ENCODE measurements at places on chromosomes 16 and 17.

DNA sequence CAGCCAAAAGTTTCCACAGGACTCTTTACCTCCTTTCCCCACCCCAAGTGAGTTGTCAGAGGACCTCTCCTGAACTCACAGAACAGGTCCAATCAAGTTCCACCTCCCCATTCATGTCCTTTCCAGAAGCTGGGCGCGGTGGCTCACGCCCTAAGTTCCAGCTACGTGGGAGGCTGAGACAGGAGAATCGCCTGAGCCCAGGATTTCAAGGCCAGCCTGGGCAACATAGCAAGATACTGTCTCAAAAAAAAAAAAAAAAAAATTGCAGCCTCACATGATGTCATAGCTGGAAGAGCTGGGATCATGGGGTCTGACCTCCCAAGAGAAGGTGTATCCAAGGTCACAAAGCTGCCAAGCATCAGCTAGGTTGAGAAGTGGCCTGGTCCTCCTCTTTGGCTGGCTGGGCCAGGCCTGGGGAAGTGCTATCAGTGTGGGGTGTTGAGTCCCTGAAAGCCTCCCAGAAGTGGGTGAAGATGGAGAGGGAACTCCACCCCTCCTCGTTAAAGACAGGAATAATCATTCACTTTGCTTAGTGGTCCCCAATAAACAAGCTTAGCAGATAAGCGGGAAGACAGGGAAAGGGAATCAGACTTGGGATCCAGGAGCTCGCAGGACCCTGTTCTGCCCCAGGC lies 5.5 kb upstream of the MNT start:
- no peak for DNase-seq

- no peak for DNase-seq
These were observed 1554.6 kb downstream of the CDH8 start for GRCh38 chr16:60481591-60481990.

- no peak for DNase-seq
These were observed 271.3 kb downstream of the PARN start for GRCh38 chr16:14358697-14359305.

- no peak for DNase-seq
These were observed 26.2 kb downstream of the ENDOV start for GRCh38 chr17:80441133-80441578.

DNA sequence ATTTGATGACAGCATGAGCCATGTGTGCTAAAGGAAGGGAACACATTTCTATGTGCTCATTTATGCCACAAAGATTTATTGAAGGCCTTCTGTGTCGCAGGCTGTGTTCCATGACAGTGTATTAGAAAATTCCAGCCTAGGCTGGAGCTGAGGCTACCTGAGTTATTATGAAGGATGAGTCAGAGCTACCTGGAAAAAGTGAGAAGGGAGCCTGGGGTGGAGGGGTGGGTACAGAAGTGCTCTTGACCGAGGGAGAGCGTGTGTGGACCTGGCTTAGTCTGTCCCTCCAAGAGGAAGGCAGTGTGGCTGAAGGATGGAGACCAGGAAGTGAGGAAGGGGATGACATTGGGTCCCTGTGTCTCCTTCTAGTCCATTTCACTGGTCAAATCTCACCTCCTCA lies 98.3 kb downstream of the N4BP1 start:
- no peak for DNase-seq

DNA sequence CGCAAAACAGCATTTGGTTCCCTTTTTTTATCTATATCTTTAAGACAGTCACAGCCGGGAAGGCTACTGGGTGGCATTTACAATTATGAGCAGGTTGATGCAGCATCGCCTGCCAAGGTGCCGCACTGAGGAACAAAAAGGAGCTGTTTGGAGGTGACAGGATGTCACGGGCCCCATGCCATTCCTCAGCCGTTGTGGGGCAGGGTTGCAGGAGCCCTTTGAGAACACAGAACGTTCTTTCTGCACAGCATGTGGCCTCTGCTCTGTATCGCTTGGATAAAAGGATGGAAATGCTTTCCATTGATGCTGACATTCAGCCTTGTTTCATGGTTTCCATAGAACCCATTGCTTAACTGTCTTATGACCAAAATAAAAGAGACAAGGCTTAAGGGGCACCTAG lies 141.9 kb upstream of the CDH5 start:
- DNase-seq, result no peak

DNA sequence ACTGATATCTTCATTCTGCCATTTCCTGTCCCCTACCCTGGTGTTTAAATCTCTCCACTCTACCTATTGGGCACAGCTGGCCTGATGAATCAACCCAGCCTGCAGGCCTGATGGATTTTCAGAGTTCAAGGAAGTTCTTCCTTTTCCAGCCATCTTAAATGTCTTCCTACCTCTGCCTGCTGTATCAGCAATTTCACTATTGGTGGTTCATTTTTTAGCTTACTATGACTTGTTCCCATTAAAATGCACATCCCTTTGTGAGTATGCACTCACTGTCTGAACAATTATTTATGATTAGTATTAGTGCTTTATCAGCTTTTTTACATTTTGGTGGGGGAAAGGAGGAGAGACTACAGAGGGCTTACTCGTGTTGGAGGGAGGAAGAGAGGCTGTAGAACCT lies 48.6 kb upstream of the CRHR1 start:
- DNase-seq, result no peak

DNA sequence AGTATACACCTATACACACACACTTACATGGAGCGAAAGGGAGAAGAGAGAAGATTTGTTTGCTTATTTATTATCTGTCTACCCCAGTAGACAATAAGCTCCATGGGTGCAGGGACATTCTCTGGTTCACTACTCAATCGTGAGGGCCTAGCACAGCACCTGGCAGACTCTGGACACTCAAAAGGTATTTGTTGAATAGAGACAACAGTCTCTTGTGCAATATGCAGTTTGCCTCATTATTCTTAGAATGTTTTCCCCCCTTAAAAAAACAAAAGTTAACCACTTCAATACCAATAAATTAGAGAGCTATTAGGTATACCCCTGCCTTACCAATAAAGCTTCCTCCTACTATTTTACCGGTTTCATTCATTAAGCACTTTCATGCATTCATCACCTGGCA lies 2.0 kb downstream of the AKAP10 start:
- no peak for DNase-seq

- no peak for DNase-seq
These were observed 147.4 kb downstream of the CA10 start for GRCh38 chr17:52011064-52011463.

GRCh38 chr17:6551356-6551755 lies 5.0 kb downstream of the PITPNM3 start:
- no peak for DNase-seq

- DNase-seq, result no peak
These were observed 13.5 kb upstream of the LHX1 start for GRCh38 chr17:36923814-36924221.

GRCh38 chr16:57239107-57239506 lies 6.0 kb upstream of the ARL2BP start:
- DNase-seq, result no peak

GRCh38 chr16:9002042-9002441 lies 38.3 kb upstream of the USP7 start:
- no peak for DNase-seq

DNA sequence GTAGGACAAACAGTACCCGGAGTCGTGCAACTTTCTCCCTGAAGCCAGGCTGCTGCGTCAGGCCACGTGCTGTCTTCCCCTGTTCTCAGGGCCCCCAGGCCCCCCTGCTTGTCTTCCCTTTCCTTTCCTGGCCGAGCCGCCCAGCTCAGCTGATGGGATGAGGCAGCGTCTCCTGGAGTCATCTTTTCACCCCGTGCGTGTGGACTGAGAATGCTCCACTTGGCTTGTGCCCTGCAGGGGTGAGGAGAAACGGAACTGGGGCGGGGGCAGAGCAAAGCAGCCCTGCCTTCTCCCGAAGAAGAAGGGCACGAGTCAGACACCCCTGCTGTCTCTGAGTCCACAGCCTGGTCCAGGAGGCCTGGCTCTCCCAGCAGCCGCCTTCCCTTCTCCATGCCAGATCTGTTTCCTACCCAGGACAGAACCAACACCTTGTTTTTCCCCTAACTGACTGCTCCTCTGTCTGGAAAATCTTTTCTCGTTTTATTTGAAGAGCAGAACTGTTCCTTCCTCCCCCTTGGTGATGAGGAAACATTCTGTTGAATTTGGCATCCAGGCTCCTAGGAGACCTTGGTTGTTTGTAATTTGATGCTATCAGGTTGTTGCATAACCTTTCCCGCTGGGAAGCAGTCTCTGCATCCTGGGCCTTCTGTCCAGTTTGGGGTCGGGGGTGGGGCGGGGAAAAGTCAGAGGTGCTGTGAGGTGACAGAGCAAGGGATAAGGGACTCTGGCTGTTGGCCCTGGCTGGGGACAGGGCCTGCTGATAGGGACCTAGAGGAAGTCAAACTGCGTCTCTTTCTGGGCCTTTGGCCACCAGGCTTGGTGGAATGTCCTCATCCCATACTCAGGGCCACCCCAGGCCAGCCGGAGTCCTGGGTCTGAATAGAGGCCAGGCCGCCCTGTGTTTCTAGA lies 78.8 kb downstream of the WIPI1 start:
- DNase-seq, result no peak

DNA sequence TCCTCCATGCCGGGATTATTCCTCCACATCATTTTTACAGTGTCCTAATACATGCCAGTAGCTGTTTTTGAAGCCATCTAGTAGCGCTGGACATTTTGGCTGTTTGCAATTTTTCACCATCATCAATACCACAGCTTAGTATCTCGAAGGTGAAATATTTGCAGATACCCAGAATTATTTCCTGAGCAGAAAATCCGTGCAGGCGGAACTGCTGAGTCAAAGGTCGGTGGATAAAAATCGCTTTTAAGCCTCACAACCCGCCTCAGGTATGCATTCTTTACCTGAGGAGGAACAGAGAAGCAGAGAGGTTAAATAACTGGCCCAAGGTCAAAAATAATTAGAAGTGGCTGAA lies 584 bp upstream of the TNRC6A start:
- no peak for DNase-seq

GRCh38 chr16:78816499-78817195 lies 717.2 kb downstream of the WWOX start:
- DNase-seq, result no peak

GRCh38 chr16:28188085-28188916 lies 23.5 kb downstream of the XPO6 start:
- no peak for DNase-seq

GRCh38 chr17:1716912-1717695 lies 6.9 kb upstream of the TLCD2 start:
- DNase-seq, result peak; percentile 85

DNA sequence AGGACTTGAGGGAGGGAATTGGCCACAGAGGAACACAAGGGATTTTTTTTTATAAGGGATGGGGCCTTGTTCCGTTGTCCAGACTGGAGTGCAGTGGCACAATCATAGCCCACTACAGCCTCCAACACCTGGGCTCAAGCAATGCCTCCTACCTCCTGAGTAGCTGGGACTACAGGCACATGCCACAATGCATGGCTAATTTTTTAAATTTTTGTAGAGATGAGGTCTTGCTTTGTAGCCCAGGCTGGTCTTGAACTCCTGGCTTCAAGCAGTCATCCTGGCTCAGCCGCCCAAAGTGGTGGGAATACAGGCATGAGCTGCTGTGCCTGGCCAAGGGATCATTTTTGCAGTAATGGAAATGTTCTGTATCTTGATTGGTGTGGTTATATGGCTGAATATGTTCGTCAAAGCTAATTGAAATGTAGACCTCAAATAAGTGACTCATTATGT lies 56.9 kb downstream of the VMP1 start:
- no peak for DNase-seq

- DNase-seq, result no peak
These were observed 27.1 kb upstream of the LASP1NB start for GRCh38 chr17:38898291-38898679.

DNA sequence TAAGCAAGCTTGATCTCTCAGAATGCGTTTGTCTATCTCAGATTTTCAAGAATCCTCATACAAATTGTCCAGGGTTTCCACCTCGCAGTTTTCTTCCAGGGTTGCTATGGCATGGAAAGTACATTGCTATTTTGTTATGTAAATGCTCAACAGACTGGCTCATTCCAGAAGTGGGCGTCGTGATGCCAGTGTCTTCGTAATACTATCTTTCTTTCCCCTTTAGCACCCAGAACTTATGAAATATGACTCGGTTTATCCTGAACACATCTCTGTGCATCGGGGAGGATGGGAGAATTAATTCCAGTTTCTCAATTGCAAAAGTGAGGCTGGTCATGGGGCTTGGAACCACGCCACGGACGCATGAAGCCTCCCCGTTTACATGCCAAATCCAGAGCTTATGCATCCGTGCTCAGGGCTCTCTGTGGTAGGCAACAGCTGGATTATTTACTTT lies 405.0 kb downstream of the WWOX start:
- no peak for DNase-seq

DNA sequence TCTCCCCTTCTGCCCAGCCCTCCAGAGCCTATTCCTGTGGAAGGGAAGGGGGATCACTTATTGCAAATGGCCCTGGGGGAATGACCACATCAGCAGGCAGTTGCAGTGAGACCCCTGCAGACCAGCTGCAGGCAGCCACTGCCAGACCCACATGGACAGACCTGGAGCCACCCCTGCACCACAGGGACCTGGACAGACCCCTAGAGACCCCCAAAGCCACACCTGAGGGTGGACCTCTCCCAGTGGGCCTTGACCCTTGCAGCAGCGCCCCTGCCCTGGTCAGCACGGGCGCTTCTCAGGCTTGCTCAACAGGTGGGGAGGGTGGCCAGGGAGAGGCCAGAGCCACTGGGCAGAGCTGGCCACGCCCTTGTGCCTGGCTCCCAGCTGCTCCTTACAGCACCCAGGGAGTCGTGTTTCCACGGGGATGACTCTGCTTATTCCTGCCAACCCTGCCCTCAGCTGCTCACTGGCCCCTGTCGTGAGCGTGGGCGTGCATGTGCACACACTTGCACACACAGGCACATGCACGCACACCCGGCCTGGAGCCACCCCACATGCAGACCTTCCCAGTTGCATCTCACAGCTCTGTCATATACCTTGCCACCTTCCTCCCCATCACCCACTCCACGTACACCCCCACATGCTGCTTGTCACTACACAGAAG lies 1.3 kb upstream of the SCN4A start:
- no peak for DNase-seq

- no peak for DNase-seq
These were observed 14.5 kb downstream of the TSPOAP1 start for GRCh38 chr17:58313815-58314705.

DNA sequence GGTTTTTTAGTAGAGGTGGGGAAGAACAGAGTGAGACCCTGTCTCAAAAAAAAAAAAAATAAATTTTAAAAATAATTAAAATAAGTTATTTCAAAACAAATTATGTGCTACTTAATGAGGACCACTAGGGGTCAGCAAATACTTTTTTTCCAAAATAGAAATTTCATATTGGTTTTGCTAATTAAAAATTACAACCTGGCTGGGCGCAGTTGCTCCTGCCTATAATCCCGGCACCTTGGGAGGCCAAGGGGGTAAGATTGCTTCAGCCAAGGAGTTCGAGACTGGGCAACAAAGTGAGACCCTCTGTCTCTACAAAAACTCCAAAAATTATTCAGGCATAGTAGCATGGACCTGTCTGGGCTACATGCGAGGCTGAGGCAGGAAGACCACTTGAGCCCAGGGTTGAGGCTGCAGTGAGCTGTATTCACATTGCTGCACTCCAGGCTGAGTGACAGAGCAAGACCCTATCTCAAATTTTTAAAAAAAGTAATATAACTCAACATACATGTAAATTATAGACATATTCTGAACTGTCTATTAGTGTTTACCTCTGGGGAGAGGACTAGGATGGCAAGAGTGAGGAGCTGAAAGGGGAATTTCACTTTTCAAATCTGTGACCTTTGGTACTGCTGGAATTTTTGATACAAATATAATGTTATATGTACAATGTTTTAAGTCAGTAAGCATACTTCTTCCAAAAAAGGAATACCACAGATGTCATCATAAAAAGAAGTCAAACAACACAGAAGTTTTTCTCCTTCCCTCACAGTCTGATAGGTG lies 8.1 kb downstream of the MEIOB start:
- DNase-seq, result no peak
